ENCODE measurements at places on chromosomes 3 and 15.

- DNase-seq = no peak
Measured at GRCh38 chr3:180288816-180289215, 252.1 kb upstream of the PEX5L start.

DNA sequence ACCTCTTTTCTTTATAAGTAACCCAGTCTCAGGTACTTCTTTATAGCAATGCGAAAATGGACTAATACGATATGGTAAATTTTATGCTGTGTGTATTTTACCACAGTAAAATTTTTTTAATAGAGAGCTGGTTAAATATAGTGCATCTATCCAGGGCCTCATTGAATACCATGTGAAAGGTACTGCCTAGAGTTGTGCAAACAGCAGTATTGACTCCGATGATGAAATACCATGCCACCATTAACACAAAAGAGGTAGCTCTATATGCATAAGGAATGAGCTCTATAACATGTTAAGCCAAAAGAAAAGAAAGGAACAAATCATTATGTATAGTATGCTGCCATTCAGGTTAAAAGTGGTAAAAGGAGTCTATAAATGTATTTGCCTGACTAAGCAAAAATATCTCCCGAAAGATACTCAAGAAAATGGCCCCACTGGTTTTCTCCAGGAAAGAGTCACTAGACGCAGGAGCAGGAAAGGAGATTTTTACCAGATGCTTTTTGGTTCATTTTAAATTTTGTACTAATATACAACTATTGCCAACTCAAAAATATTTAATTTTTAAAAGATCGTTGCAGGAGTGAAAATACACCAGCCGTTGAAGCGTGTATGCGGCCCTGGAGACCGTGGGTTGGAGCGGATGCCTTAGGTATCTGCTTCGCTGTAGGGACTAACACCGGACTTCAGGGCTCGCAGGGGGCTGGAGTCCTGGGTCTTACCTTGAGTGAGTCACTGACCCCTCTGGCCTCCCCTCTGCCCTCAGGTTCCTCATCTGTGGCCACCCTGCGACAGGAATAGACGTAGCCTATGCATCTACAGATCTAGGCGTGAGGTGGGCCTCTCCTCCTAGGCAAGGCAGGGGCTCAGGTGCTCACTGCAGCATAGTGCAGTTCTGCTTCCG is 120.1 kb downstream of the CHSY1 start:
- no peak for DNase-seq

GRCh38 chr15:66323312-66323928 is 30.1 kb downstream of the DIS3L start:
- no peak for DNase-seq

- DNase-seq = no peak
Measured at GRCh38 chr3:50194903-50195500, 3.6 kb downstream of the GNAT1 start.

DNA sequence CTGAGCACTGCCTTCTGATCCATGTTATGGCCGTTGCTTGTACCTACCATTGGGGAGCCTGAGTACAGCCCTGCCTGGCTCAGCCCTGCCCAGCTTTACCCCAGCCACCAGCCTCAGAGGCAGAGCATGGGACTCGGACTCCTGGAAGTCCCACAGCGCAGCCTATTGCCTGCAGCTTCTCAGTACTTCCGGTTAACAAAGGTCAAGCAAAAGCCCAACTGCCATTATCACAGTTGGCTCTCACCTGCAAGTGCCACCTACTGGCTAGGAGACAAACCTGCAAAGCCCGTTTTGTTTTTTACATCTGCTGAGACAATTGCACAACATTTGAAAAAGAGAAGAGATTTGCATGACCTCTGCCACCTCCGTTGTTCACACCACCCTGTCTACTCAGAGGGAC is 1081.7 kb downstream of the NAALADL2 start:
- DNase-seq = no peak

DNA sequence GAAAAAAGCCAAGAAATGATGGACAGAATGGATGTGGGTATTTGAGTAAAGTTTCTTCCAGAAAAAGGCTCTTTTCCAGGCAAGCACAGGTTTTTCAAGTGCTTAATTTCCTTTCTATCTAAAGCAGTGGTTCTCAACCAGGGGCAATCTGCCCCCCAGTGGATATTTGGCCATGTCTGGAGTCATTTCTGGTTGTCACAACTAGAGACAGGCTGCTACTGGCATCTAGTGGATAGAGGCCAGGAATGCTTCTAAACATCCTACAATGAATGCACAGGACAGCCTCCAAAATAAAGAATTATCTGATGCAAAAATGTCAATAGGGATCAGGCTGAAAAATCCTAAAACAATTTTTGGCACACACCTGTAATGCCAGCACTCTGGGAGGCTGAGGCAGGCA is 23.9 kb downstream of the SEC22C start:
- DNase-seq = no peak
